Transverse colon (tissue), 4 donors: ENCODE measurements at places on chromosomes 5 and 9. TPM values are rescaled to one million over a fixed set of nuclear protein-coding genes. Genes with fewer than 3 reads are reported as not detected.

The ASPN gene
- total RNA-seq = 3.4 TPM

The TRIM7 gene
- total RNA-seq = 2.5 TPM

The APBA1 gene
- 11.3 TPM for total RNA-seq

The CLTA gene
- 192 TPM for total RNA-seq

The PCDHA9 gene
- total RNA-seq = 0.68 TPM

The PPP1R2B gene
- not detected for total RNA-seq

The SPATA31E1 gene
- not detected for total RNA-seq

The WNK2 gene
- total RNA-seq = 139 TPM

The AJM1 gene
- total RNA-seq = 21.3 TPM

DNA sequence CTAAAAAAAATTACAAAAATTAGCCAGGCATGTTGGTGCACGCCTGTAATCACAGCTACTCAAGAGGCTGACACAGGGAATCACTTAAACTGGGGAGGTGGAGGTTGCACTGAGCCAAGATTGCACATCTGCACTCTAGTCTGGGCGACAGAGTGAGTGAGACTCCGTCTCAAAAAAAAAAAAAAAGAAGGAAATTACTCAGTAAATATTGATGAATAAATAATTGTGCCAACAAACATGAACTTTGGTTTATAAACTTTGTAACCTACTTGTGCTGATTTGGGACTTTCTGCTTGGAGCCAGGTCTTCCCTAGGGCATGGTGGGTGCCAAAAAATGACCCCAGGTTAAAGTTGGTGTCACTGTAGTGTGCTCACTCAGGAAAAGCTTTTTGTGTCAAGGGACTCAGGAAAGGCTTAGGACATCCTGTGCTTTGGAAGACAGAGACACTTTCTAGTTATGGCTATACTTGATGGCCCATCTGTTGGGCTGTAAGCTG lies 19.0 kb downstream of the ABLIM3 start:
- H3K4me1 ChIP-seq = no peaks in the 10 kb centered on the region
- no peaks in the 10 kb centered on the region for H3K27me3 ChIP-seq
- no peak for DNase-seq
- H3K4me3 ChIP-seq = no peak overlapping the region

DNA sequence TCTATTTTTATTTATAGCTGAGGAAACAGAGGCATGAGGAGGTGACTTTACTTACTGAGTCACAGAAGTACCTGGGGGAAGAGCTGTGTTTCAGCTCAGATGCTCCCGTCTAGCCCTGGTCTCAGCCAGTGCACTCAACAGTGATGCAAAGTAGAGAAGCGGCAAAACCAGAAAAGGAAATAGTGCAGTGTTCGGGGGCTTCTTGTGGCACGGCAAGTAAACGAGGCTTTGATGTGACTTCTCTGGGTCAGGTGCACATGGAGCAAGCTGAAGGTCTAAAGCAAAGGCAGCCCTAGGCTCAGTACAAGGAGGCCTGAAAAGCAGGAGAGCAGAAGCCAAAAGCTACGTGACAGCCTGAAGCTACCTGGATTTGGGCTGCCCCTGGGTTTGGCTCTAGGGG lies 526.7 kb upstream of the ADAMTS16 start:
- no peaks in the 10 kb centered on the region for H3K27me3 ChIP-seq
- DNase-seq = no peak
- H3K27ac ChIP-seq = no peak overlapping the region
- H3K36me3 ChIP-seq = no peaks in the 10 kb centered on the region
- H3K4me3 ChIP-seq = no peak overlapping the region

DNA sequence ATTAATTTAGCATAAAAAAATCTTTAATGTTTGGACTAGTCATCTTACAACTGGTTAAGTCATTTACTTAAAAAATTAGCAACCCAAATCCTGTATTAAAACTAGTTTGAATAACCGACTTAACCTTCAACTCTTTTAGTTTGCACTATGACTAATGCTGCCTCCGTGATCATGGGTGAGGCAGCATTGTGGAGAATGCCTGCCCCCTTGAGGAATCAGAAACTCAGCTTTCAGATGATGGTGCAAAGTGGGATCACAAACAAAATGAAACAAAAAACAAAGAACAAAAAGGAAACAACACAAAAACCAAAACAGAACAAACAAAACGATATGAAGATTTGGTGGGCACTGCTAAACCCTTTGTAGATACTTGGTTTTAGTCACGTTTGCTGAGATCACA lies 127.0 kb upstream of the PALM2AKAP2 start:
- H3K4me1 ChIP-seq = no peaks in the 10 kb centered on the region
- H3K27ac ChIP-seq = no peak overlapping the region
- H3K4me3 ChIP-seq = no peak overlapping the region

DNA sequence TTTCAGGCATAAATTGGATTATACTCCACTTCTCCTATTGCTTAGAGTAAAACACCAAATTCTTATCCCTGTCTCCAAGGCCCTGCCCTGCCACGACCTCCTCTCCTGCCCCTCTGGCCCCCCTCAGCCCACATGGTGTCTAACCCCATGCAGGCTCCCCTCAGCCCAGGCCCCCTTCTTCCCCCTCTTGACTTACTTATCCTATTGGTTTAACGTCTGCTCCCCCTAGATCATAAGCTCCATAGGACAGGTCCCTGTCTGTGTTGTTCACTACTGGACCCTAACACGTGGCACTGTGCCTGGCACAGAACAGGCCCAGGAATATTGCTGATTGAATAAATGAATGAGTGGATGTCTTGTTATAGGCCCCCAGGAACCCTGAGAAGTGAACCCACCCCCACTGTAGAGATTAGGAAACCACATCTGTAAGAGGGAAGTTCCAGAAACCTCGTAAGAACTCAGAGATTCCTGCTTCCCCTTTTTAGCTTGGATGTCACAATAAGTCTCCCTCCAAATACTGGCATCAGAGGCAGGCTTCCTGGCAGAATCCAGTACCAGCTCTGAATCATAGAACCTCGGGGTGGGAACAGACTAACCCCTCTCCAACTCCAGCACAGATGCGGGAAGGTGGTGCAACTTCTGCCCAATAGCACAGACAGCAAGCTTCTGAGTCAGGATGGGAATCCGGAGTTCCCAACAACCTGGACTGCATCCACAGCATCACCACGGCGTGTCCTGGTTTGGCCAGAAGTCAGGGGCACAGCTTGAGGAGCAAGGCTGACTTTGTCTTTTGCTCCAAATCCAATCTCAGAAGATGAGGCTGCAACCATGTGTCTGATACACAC lies 31.5 kb downstream of the HRH2 start:
- no peaks in the 10 kb centered on the region for H3K36me3 ChIP-seq
- H3K4me1 ChIP-seq = no peaks in the 10 kb centered on the region
- H3K27me3 ChIP-seq = no peaks in the 10 kb centered on the region

GRCh38 chr9:72982146-72982799 lies 29.4 kb upstream of the ALDH1A1 start:
- no peak overlapping the region for H3K27ac ChIP-seq
- DNase-seq = no peak
- H3K4me3 ChIP-seq = no peak overlapping the region
- H3K36me3 ChIP-seq = no peaks in the 10 kb centered on the region
- H3K27me3 ChIP-seq = no peaks in the 10 kb centered on the region

- no peak overlapping the region for H3K4me3 ChIP-seq
- H3K4me1 ChIP-seq = peaks cover 3% of the 10 kb centered on the region
- H3K27me3 ChIP-seq = no peaks in the 10 kb centered on the region
- no peak overlapping the region for H3K27ac ChIP-seq
These were observed 7.1 kb downstream of the IL4 start for GRCh38 chr5:132680780-132681475.

GRCh38 chr5:155303120-155303519 lies 289.6 kb downstream of the KIF4B start:
- no peak overlapping the region for H3K4me3 ChIP-seq
- H3K4me1 ChIP-seq = no peaks in the 10 kb centered on the region
- no peaks in the 10 kb centered on the region for H3K27me3 ChIP-seq
- no peaks in the 10 kb centered on the region for H3K36me3 ChIP-seq
- H3K27ac ChIP-seq = no peak overlapping the region

DNA sequence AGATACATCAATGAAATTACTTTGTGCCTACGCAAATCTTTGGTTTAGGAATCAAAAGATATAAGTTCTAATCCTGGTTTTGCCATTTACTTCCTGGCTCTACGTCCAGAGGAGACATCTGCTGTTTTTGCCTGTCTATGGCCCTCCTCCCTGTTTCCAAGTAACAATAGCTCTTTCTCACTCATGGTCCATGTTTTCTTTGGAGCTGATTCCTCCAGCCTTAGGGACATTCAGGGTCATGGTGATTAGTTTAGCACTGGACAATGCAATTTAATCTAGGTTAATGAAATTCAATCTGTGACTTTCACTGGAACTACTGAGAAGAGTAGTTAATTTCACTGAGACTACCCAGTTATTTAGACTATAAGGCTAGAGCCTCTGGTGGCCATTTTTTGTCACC lies 170.6 kb downstream of the SEMA6A start:
- no peaks in the 10 kb centered on the region for H3K27me3 ChIP-seq
- no peak overlapping the region for H3K27ac ChIP-seq
- no peaks in the 10 kb centered on the region for H3K4me1 ChIP-seq
- DNase-seq = no peak
- no peaks in the 10 kb centered on the region for H3K36me3 ChIP-seq

DNA sequence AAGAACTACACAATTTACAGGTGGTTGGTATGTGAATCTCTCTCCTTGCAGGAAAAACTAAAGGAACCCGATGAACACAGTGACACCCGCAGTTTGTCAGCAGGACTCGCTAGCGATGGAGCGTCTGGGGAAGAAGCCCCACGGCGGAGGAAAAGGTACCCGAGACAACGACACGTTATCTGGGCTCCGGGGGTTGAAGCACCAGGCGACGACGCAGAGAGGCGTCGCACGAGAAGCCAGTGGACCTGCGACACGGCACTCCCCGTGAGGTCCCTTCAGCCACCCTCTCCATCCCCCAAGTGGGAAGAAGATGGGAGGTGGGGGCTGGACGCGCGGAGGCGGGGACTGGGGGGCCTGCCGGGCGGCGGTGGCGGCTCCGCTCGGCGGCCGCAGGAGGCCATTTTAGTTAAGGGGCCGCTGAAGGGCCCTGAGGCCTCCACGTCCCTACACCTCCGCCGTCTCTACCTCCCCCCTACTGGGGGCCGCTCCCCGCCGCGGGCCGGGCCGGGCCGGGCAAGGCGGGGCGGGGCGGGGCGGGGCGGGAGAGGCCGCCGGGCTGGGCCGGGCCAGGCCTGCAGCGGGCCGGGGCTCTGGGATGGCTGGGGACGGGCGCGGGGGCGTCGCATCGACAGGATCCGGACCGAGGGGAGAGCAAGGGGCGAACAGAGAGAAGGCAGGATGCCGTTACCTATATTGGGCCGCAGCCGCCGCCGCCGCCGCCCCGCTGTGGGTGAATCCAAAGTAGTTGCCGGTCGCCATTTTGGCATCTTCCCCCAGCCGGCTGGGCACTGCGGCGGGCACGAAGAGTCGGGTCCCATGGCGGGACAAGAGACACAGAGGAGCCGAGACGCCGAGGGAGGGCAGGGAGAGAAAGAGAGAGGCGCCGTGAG lies 754 bp downstream of the ZFR start:
- H3K4me1 ChIP-seq = peaks cover 4% of the 10 kb centered on the region
- H3K27ac ChIP-seq = peak overlapping the region; percentile 97
- peak overlapping the region; percentile 84 for H3K4me3 ChIP-seq

GRCh38 chr5:147611483-147611882 lies 101.6 kb upstream of the DPYSL3 start:
- DNase-seq = no peak
- no peaks in the 10 kb centered on the region for H3K27me3 ChIP-seq
- H3K27ac ChIP-seq = no peak overlapping the region
- no peaks in the 10 kb centered on the region for H3K4me1 ChIP-seq
- no peak overlapping the region for H3K4me3 ChIP-seq

DNA sequence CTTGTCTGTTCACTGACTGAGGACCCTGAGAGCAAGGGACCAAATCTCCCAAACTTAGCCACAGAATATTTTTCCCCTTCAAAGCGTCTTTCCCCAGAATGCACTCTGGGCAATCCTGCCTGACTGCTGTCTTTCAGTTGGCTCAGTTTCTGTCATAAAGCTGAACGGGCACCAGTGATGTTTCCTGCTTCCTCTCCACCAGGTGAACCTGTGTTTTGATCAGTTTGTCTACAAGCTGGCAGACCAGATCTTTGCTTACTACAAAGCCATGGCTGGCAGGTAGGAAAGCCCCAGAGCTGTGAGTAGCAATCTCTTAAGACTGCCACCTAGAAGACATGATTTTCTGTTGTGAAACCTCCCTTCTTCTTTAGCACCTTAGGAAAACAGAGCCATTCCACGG lies 61.8 kb downstream of the CYFIP2 start:
- no peaks in the 10 kb centered on the region for H3K27me3 ChIP-seq
- peak overlapping the region; percentile 4 for H3K27ac ChIP-seq
- H3K4me1 ChIP-seq = peaks cover 4% of the 10 kb centered on the region
